ENCODE measurements at places on chromosomes 16 and 17. TPM values are rescaled to one million over a fixed set of nuclear protein-coding genes. Genes with fewer than 3 reads are reported as not detected.

- no peak for DNase-seq
Measured at GRCh38 chr17:81064678-81065475, 29.9 kb downstream of the BAIAP2 start.

Gene SRCIN1
- 0.44 TPM for total RNA-seq

DNA sequence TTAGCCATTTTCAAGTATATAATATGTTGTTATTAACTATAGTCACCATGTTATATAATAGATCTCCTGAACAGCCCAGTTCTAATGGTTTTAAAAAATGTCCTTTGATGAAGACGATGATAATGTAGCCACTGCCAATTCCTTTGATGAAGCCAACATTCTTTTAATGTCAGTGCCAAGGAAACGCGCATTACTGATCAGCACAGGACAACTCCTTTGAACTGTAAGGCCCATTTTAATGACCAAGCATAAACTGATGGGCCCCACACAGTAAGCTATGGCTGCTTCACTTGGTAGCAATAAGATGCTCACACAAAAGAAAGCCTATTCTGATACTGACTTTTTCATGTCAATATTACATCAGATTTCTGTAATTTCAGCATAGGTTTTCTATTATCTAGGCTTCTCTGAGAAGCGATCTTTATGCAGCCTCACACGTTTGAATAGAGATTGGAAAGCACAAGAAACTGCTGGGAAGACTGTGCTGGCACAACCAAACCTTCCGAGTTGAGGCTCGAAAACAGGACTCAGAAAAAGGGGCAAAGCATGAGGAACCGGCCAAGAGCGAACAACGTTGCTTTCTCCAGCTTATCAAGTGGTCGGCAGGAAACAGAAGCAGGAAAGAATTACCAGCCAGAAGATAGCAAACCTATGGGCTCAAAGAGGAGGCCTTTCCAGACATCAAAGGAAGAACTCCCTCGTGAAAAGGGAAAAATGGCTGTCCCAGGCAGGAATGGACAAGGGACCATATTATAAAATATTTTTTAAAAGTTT is 19.4 kb downstream of the ERN1 start:
- DNase-seq: no peak

Gene ABCA3
- 14.9 TPM for total RNA-seq

Gene PALB2
- 10.0 TPM for total RNA-seq

Gene QPRT
- 37.6 TPM for total RNA-seq

Gene ARHGDIG
- total RNA-seq: not detected

- no peak for DNase-seq
Measured at GRCh38 chr16:25051406-25052150, 36.4 kb upstream of the ARHGAP17 start.

All from tibial nerve (tissue), 4 donors.